ENCODE measurements at places on chromosomes 5 and 9. TPM values are rescaled to one million over a fixed set of nuclear protein-coding genes. Genes with fewer than 3 reads are reported as not detected.

Gene CDC14B
- total RNA-seq: 16.6 TPM

Gene MAMDC2
- total RNA-seq: 2.4 TPM

Gene CLIC3
- 0.55 TPM for total RNA-seq

Gene PDE8B
- total RNA-seq: 0.22 TPM

Gene ACTBL2
- total RNA-seq: 0.11 TPM

Gene WNT8A
- total RNA-seq: not detected

Gene ABO
- total RNA-seq: not detected

Gene UBLCP1
- total RNA-seq: 15.2 TPM

Gene ENTREP1
- total RNA-seq: not detected

Gene BASP1
- 163 TPM for total RNA-seq

Gene TTC39B
- 31.7 TPM for total RNA-seq

Gene SARDH
- 13.7 TPM for total RNA-seq

Gene EHMT1
- 49.0 TPM for total RNA-seq

Gene HACD4
- total RNA-seq: 9.1 TPM

Gene TLR4
- 2.5 TPM for total RNA-seq

Gene SEMA4D
- 0.62 TPM for total RNA-seq

Gene IRX4
- total RNA-seq: not detected

Gene TTC23L
- total RNA-seq: under 0.01 TPM

Gene TMEM215
- not detected for total RNA-seq

Gene HTR4
- not detected for total RNA-seq

Gene TNFSF8
- not detected for total RNA-seq

Gene PCDHGA11
- total RNA-seq: 11.7 TPM
